ENCODE measurements at places on chromosomes 7 and 10. TPM values are rescaled to one million over a fixed set of nuclear protein-coding genes. Genes with fewer than 3 reads are reported as not detected.

GPER1 gene
- total RNA-seq = 0.49 TPM

EBF3 gene
- not detected for total RNA-seq

SRRM3 gene
- total RNA-seq = 0.85 TPM

ZNF775 gene
- total RNA-seq = 5.1 TPM

NPY gene
- not detected for total RNA-seq

SPOCK2 gene
- total RNA-seq = not detected

ZNF735 gene
- total RNA-seq = not detected

KCND2 gene
- not detected for total RNA-seq

COL13A1 gene
- 0.19 TPM for total RNA-seq

UROS gene
- total RNA-seq = 58.9 TPM

ZNF804B gene
- not detected for total RNA-seq

PNLIPRP3 gene
- 13.5 TPM for total RNA-seq

INTS1 gene
- 85.8 TPM for total RNA-seq
